Thymus (tissue), 14 donors: ENCODE measurements at places on chromosomes 6 and 20. TPM values are rescaled to one million over a fixed set of nuclear protein-coding genes. Genes with fewer than 3 reads are reported as not detected.

GRCh38 chr6:7914311-7914710 is 3.7 kb upstream of the TXNDC5 start:
- DNase-seq, result no peak

DNA sequence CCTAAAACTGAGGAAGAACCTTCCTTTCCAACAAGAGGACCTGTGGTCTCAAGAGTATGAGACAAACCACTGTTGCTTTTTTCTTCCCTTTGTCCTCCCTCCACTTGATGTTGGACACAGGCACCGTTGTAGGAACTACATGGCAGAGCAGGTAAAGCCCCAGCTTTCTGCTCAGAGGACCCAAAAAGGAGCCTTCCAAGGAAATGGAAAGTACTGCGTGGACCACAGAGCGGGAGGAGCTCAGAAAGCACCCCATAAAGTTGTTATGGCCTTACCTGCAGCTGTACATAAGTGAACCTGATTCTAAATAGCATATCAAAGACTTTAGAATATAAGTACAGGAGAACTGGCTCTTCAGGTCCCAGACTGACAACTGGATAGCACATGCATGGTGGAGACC is 29.4 kb downstream of the TMEM74B start:
- DNase-seq, result no peak

DNA sequence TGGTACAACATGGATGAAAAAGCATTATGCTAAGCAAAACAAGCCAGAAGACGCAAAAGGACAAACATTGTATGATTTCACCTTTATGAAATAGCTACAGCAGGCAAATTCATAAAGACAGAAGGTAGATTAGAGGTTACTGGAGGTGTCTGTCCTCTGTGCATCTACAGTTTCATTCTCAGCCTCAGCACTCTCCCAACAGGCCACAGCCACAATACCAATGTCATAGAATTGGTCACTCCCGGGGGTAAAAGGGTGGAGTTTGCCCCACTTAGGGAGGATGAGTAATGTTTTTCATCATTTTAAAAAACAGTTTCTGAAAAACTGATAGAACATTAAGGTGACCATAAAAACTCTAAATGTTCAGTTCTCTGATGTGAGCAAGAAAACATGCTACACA is 17.2 kb upstream of the TMX4 start:
- no peak for DNase-seq

DNA sequence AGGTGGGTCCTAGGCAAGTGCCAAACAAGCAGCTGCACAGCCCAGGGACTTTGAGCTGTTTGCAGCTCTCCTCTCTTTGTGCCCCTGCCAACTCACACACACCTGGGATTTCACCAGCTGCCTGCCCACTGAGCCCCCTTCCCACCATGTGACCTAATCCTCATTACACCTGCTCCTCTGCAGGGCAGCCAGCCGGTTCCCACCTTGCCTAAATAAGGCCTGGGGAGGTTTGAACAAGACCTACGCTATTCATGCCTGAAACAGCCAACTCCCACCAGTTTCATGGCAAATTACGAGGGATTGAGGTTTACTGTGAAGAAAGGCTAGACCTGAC is 92.6 kb upstream of the SOX4 start:
- peak; percentile 14 for DNase-seq

DNA sequence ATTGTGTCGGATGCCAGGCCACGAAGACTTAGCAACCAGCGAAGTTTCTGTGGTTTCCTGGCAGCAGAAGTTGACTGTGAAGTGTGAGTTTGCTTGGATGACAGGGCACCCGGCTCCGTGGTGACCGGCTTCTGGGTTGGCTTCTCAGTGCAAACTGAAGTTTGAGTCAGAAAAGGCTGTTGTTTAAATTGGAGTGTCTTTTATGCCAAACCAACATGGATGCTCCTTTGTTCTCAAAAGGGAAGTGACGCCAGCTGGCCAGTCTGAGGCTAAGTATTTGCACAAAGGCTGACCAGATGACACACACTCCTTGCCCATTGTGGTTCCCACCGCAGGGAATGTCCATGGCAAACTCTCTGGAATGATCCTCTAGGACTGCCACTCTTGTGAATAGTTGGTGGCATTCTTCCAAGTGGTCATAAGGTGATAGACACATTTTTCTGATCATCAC is 164.8 kb upstream of the QKI start:
- DNase-seq, result no peak

- DNase-seq, result no peak
These were observed 38.0 kb upstream of the GMPR start for GRCh38 chr6:16200321-16200883.

DNA sequence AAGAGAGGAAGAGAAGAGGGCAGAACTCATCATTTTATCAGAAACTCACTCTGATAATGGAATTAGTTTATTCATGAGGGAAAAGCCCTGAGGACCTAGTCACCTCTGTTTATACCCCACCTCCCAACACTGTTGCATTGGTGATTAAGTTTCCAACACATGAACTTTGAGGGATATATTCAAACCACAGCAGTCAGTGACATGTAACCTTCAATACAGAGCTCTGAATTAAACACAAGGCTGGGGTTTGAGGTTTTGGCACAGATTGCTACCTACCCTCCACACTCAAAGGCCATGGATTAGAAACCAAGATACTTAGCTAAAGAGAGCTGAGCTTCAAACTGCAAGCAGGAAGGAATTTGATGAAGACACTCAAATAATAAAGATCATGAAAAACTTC is 48.5 kb upstream of the MOCS1 start:
- DNase-seq, result no peak

GRCh38 chr6:113888493-113888892 is 31.3 kb downstream of the MARCKS start:
- DNase-seq, result no peak

DNA sequence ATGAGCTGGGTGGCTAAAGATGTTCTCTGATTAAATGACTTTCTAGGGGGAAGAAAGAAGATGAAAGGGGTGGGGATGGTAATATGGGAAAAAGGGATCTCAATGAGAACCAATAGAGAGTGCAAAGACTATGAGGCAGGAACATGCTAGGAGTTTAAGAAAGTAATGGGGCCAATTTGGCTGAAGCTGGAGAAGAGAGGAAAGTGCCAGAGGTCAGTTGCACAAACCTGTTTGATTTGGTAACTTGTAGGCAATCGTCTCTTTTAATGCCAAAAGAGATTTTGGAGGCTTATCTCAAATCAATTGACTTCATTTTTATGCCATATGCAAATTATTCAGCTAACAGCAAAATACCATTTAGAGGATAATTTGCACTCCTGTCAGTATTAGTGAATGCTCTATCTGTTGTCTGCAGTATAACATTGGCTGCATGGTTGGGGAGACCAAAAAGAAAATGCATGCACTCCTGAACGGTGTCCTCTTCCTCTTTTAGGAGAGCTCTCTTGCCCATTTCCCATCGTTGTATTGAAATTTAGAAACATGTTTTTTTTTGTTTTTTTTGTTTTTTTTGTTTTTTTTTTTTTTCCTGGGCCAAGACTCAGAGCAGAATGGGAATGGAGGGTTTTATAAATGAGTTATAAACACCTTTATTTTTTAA is 193.9 kb downstream of the BTBD3 start:
- no peak for DNase-seq

- peak; percentile 77 for DNase-seq
These were observed 33.2 kb upstream of the HBS1L start for GRCh38 chr6:135087803-135088202.

GRCh38 chr20:52481443-52481842 is 289.9 kb upstream of the ZFP64 start:
- no peak for DNase-seq

DNA sequence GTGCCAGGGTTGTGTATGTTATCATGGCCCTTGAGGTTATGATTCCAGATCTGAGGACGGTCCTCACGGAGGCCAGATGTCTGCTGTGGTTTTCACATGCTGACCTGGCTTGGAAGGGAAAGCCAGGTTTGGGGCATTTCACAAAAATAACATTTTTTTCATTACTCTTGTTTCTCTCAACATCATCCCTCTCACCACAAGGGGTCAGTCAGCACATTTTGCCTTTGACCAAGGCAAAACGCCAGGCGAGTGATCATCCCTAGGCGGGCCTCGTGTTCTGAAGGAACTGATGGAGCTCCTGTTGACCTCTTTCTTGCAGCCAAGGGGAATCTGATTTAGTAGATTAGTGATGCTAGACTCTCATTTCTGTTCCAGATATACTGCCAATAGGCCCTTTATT is 133.5 kb downstream of the TBC1D7 start:
- DNase-seq, result no peak

- no peak for DNase-seq
These were observed 67.6 kb downstream of the BLOC1S5 start for GRCh38 chr6:7996538-7997111.

GRCh38 chr6:7006515-7007191 is 101.1 kb upstream of the RREB1 start:
- no peak for DNase-seq

DNA sequence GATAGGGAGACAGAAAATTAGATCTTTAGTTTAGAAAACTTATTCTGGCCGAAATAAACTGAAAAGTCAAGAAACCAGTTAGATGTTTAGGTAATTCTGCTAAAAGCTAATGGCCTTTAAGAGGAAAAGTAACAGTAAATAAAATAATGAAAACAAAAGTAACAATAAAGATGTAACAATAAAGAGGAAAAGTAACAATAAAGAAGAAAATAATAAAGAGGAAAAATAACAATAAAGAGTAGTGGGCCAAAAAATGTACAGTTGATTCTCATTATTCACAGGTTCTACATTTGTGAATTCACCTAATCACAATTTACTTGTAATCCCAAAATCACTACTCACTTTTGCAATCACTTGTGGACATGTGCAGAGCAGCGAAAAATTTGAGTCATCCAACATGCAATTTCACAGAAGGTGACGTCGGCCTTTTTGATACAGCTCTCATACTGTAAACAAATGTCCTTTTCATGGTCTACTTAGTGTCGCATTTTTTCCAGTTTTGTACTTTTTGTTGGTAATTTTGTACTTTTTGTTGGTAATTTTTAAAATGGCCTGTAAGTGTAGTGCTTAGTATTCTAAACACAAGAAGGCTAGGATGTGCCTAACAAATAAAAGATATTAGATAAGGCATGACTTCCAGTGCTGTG is 24.0 kb downstream of the HBS1L start:
- DNase-seq, result no peak

- DNase-seq, result no peak
These were observed 21.4 kb upstream of the PLAGL1 start for GRCh38 chr6:144029452-144029851.

GRCh38 chr20:33685328-33686099 is 671 bp downstream of the E2F1 start:
- DNase-seq, result peak; percentile 40

DNA sequence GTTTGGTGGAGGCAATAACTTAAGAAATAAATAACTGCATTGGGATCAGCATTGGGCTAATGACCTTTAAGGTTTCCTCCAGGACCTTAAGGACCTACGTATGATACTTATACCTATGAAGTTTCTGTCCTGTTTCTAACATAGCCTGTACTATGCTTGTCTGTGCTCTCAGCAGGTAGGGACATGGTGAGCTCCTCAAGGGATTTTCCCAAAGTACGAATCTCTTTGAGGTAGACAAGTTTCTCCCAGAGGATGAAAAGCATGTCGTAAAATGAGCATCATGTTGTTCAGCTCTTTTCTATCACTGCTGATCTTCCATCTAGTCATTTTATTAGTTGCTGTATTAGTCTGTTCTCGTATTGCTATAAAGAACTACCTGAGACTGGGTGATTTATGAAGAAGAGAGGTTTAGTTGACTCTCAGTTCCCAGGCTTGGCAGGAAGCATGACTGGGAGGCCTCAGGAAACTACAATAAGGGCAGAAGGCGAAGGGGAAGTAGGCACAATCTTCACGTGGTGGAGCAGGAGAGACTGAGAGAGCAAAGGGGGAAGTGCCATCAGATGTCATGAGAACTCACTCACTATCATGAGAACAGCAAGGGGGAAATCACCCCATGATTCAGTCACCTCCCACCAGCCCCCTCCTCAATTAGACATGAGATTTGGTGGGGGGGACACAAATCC is 77.8 kb upstream of the TGM3 start:
- no peak for DNase-seq

DNA sequence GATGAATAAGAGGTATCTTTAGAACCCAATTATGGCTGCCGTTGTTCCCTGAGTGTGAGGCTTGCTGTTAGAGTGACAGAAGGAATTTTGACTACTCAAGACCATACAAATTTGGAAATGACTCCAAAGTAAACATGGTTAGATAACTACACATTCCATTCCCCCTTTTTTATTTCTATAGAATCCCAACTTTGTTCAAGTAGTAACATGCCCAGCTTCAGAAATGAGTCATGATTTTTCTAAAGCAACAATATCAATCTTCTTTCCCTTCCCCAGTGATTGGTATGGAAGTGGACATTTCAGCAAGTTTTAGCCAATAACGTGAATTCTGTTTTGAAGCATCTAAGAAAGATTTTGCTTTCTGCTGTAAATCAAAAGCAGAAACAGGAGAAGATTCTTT is 37.8 kb downstream of the HCRTR2 start:
- DNase-seq, result no peak

GRCh38 chr6:17059022-17059421 is 42.8 kb upstream of the STMND1 start:
- DNase-seq, result no peak

DNA sequence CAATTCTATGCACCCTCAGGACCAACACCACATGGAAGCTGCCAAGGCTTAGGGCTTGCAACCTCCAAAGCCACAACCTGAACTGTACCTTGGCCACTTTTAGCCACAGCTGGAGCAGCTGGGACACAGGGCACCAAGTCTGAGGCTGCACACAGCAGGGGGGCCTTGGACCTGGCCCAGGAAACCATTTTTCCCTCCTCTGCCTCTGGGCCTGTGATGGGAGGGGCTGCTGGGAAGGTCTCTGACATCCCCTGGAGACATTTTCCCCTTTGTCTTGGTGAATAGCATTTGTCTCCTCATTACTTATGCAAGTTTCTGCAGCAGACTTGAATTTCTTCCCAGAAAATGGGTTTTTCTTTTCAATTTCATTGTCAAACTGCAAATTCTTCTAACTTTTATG is 13.0 kb downstream of the TPBG start:
- DNase-seq, result no peak

GRCh38 chr6:35425284-35425683 is 26.9 kb upstream of the FANCE start:
- no peak for DNase-seq

GRCh38 chr6:70413992-70414494 is 735 bp downstream of the FAM135A start:
- DNase-seq, result peak; percentile 19

DNA sequence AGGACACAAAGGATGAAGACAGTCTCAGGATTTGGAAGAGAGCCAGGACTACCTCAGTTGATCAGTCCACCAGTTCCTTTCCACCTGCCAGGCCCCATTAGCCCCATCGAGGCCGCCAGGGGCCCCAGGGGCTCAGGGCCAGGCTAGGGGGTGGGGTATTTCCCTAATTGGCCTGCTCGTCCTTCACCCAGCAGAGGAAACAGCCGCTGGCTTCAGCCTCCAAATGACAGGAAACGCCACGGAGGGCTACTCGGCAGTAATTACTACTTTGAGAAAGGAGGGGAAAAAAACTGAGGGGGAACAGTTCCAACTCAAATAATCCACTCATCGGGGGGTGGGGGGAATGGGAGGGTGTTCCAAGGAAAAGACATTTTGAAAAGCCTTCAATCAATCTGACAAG is 42.7 kb downstream of the MAFB start:
- DNase-seq, result no peak

EPPIN gene
- total RNA-seq, result not detected

C2 gene
- 9.0 TPM for total RNA-seq

HLA-DRB5 gene
- 266 TPM for total RNA-seq

HSF2 gene
- 22.5 TPM for total RNA-seq

SLC22A7 gene
- total RNA-seq, result 0.09 TPM

LPA gene
- 0.14 TPM for total RNA-seq

CYP39A1 gene
- total RNA-seq, result 1.7 TPM

C6orf52 gene
- 1.7 TPM for total RNA-seq

TMC2 gene
- total RNA-seq, result not detected
